ENCODE measurements at places on chromosomes 5 and 9. TPM values are rescaled to one million over a fixed set of nuclear protein-coding genes. Genes with fewer than 3 reads are reported as not detected.

Gene SPINK4
- total RNA-seq, result not detected

Gene KIF12
- total RNA-seq, result not detected

Gene BTNL3
- total RNA-seq, result not detected

Gene BSPRY
- not detected for total RNA-seq

Gene PLK2
- total RNA-seq, result 55.7 TPM

Gene CDC20B
- total RNA-seq, result under 0.01 TPM

Gene RANBP17
- total RNA-seq, result 0.83 TPM

Gene EXOSC2
- 23.2 TPM for total RNA-seq

Gene TXNDC8
- total RNA-seq, result not detected
